ENCODE measurements at places on chromosomes 1 and 21.

GRCh38 chr1:6126521-6127067 lies 53.5 kb downstream of the CHD5 start:
- DNase-seq = no peak

GRCh38 chr1:85276978-85277639 lies 677 bp upstream of the BCL10 start:
- DNase-seq = no peak

DNA sequence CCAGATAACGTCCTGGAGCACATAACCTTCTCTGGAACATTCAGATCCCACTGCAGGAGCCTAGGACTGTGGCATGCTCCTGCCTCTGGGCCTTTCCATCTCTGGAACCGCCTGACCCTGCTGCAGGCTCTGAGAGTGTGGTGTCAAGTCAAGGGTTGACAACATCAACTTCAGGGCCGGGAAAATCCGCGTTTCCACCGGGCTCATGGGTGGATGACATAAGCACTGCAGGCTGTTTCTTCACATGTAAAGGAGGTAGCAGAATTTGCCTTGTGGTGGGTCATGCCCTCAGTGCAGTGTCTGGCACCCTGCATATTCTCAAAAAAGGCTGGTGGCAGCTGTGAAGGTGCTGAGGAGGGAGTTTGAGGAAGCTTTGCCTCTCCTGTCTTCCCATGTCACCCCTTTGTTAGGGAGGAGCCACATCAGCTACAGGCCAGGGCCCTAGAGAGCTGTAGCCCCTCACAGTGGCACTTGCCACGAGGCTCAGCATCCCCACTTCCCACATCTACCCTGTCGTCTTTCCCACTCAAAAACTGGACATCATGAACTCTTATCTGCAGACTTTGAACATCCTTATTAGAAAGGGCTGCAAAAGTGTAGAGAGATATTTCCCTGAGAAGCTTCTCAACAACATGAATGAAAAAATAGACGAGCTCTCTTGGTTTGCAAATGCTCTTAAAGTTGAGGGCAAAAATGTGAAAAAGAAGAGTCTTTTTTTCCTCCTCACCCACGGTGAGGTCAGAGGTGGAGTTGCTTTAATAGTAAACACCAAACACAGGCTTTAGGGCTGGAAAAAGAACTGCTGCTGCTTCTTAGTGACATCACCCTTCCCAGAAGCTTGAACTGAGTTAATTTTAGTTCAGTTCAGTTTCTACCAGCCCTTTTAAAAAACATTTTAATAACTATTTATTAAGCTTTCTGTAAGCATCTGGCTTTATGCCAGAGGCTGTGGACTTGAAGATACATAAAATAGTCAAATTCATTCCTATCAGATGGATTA lies 121.3 kb downstream of the HUNK start:
- DNase-seq = no peak

DNA sequence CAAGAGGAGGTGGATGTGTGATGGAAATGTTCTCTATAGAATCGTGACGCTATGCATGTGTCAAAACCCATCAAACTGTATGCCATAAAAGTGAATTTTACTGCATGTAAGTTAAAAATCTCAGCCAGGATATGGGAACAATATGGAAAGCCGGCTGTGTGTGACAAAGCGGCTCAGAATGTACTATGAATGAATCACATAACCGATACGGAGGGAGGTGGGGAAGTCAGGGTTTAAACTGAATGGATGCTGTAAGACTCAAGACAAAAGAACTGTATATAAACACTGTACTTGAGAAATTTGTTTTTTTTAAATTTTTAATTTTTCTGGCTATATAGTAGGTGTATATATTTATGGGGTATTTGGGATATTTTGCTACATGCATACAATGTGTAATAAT lies 111.6 kb upstream of the PDE4B start:
- no peak for DNase-seq

GRCh38 chr1:60753036-60753900 lies 329.1 kb upstream of the NFIA start:
- DNase-seq = no peak

- peak; percentile 10 for DNase-seq
Measured at GRCh38 chr1:44275991-44276405, 62.7 kb downstream of the DMAP1 start.

GRCh38 chr1:64304823-64305222 lies 101.4 kb downstream of the UBE2U start:
- DNase-seq = no peak

- DNase-seq = no peak
Measured at GRCh38 chr1:22184892-22185612, 42.2 kb upstream of the WNT4 start.

DNA sequence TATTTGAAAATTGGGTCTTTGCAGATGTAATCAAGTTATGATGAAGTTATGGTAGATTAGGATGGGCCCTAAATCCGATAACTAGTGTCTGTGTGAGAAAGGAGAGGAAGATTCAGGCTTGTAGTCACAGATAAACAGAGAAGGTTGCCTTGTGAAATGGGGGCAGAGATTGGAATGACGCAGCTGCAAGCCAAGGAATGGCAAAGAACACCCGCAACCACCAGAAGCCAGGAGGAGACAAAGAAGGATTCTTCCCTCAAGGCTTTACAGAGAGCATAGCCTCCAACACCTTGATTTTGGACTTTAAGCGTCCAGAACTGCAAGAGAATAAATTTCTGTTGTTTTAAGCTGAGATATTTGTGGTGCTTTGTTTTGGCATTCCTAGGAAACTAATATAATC lies 35.4 kb upstream of the COL24A1 start:
- DNase-seq = no peak

DNA sequence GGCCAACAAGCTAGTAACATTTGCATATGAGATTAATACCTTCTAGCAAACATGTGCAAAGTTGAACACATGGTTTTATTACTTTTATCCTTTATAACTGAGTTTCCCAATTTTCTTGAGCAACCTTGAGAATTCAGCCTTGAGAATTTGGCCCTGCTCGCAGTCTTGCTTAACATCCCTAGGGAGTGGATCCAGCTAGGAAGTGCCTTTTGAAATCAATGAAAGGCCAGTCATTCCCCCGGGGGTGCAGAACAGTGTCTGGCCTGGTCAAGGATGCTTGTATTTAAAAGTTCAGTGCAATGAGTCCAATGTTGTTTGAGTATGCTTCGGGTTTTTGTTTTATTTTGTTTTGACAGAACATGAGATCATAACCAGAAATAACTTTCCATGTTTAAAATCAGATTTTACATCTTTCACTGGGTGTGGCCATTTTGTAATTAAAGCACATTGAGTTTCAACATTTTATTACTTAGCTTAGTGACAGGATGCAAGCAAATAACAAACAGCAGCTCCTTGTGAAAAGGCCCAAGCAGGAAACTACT lies 16.7 kb downstream of the PALMD start:
- DNase-seq = no peak

- DNase-seq = no peak
Measured at GRCh38 chr1:206941766-206942418, 4.4 kb downstream of the PIGR start.

Measured in GDM1 (cell line).